ENCODE measurements at places on chromosomes 3 and 15.

GRCh38 chr3:143119009-143119914 is at the start of gene CHST2:
CHST2 (plus strand) TSS chr3:143119771; CDS start chr3:143120817, 1,046 bp downstream.
- DNase-seq = peak; percentile 69

DNA sequence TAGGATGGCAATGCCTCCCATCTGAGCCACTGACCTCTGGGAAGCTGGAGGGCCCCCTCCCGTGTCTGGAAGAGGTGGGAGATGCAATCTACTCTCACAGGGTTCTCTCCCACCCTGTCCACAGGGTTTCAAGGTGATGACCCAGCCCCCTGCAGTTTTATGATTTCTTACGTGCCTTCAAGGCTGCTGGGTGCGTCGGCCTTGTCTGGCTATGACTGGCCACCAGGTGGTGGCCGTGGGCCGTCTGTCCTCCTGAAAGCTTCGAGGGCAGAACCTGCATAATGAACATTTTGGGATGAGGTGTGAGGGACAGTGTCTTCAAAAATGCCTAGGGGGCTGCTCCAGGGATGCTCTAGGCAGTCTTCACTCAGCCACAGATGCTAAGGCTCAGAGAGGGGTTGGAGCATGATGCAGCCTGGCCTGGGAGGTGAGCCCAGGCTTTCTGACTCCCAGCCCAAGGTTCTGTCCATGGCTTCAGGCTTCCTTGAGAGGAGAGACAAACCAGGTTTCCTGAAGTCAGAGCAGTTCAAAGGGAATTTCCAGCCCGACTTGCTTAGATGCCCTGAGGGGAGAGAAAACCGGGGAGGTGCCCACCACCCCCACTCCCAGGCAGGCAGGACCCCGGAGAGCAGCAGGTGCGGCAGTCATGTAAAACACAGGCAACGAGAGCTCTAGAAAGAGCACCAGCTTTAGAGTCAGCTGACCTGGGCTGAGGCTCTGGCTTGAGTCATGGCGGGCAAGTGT is 18.7 kb downstream of the ISG20 start:
- peak; percentile 50 for DNase-seq

DNA sequence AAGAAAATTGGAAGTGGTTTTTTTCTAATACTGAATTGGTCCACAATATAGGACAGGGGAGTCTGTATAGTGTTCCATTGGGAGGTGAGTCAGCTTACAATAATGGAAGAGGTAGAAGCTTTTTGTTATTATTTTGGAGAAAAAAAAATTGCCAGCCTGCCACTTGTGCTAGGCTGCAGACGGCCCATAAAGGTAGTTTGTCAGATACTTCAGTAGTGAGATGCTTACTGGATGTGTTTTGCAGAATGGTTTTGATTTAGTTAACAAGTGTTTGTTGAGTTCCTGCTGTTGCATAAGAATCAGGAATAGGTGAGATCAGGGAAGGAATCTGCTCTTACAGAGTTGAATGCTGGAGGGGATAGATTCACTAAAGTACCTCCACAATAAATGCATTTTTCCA is 1.0 kb downstream of the DTWD1 start:
- peak; percentile 46 for DNase-seq

DNA sequence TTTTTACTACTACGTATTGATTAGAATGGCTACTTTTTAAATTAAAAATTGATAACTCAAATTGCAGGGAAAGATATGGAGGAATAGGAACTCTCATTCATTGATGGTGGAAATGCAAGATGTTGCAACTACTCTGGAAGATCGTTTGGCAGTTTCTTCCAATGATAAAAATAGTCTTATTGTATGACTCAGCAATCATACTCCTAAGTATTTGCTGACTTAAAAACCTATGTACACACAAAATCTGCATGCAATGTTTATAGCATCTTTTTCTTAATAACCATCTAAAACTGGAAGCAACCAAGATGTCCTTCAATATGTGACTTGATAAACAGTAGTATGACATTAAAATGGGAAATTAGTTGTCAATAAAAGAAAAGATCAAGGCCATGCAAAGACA is 87.4 kb upstream of the LRRC3B start:
- peak; percentile 57 for DNase-seq

DNA sequence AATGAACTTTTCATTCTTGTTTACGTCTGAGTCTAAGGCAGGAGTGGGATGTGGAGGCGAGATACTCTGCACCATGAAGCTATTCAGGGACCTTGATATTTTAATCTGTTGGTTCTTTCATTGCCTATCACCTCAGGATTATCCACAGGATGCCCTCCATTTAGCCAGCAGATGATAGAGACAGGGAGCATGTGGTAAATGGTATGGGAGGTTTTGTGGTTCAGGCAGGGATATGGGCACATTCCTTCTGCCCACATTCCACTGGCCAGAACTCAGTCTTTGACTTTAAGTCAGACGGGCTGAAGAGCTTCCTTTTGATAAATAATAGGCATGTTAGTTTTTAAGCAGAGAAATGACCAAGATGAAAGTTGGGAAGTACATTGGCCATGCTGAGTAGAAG is 548.0 kb upstream of the CCDC54 start:
- no peak for DNase-seq

DNA sequence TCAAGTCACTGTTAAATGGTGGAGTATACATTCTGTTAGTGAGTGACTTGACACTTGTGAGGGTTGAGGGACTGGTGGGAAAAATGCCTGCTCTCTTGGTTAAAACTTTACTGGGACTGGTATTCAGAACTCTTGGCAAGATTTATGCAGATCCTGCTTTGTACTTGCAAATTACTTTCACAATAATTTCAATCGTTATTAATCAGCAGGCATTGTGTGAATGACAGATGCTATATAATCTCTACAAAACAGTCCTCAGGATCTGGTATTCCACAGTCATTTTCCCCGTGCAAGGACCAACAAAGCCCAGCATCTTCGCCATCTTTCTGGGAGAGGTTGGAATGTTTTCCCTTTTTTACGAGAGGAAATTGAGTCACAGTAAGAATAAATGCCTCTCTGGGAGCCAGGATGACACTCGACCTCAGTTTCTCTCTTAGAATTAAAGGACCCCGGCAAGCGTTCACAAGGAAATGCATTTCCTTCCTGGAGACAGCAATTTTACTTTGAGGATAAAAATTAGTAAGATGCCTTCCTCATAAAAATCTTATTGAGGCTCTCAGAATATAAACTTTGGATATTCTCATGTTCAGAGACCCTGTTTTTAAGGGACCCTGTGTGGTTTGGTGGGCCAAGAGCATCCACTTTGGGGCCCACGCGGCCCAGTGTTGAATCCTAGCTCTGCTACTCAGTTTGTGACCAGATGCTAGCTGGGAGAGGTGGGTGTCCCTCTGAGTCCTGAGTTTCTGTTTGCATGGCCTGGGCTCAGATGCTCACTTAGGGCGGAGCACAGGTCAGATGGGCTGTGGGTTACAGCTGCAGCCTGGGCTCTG is 45.3 kb upstream of the PLCL2 start:
- no peak for DNase-seq

DNA sequence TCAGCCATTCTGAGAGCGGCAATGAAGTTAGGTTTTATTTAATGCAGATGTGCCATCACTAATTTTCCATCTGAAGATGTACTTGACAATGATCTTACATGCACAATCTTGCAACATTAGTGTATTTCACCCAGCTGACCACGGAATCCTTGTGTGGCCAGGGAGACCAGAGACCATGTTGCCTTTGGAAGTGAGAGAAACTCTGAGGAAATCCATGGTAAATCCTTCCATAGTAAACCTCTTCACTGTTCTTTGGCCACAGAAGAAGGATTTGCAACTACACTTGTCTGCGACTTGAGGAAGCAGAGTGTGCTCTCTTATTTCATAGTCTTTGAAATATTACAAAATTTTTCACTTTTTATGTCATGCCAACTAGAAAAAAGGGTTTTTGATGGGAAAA is 128.4 kb upstream of the IGSF10 start:
- DNase-seq = no peak

GRCh38 chr3:33918126-33918756 is 119.8 kb downstream of the PDCD6IP start:
- DNase-seq = peak; percentile 16

GRCh38 chr3:34727700-34728099 is 911.6 kb upstream of the ARPP21 start:
- DNase-seq = no peak

- no peak for DNase-seq
These were observed 96.7 kb downstream of the ATP10A start for GRCh38 chr15:25766417-25766816.
